ENCODE measurements at places on chromosomes 12 and 14.

DNA sequence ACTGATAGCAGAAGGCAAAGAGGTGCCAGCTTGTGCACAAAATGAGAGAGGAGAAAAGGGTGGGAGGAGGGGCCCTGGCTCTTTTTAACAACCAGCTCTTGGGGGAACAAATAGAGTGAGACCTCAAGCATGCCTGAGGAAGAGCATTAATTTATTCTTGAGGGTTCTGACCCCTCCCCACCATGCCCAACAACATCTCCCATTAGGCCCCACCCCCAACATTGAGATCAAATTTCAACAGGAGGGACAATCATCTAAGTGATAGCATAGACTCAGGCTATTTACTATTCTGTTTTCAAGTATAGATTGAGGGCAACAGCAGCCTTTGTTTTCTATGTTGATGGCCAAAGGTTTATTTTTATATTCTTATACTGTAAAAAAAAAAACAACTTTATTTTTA is 59.7 kb downstream of the FUT8 start:
- no peak for DNase-seq

DNA sequence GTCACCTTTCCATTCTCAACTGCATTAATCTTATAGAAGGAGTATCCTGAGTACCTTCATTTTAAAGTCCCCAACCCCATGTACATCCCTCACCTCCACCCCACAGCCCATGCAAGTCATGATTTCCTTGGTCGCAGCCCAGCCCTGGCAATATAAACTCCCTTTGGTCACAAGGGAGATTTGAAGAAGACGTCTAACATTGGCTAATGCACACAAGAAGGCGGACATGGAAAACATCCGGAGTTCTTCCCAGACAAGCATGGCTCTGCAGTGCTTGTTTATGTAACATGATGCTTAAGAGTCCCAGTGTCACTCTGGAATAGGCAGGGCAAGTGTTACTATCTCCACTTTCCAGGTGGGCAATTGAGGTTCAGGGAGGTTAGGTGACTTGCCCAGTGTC is 277.6 kb downstream of the DPF3 start:
- no peak for DNase-seq

DNA sequence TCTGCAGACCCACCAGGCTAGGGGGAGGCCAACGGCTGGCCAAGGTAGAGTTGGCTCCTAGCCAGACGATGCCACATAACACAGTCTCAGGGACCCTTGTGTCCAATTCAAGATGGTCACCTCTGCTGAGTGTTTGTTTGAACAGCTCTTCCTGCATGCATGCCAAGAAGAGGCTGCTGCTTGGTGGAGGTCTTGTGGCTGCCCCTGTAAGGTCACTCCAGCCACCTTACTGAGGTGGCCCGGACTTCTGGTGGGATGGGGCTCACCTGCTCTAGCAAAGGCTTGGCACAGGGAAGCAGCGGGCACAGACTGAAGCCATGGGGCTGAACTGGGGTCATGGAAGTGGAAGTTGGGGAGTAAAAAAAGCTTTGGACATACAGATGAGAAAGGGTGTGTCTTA is 210.3 kb downstream of the GLT1D1 start:
- no peak for DNase-seq

DNA sequence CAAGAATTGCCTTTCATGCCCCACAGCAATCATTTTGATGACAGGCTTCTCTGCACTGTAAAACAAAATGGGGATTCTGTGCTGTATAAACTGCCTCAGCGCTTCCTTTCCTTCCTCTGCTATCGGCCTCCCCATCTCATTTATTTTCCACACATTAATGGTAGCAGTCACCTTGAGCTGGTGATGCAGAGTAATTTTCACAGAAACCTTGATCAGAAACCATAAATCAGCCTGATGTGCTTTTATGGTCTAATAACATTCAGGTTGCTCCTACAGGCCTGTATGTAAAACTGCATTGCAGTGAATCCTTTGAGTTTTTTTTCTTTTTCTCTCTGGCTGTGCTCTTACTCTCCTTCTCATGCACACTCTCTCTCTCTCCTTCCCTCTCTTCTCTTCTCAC is 578.4 kb upstream of the STXBP6 start:
- DNase-seq: no peak

- DNase-seq: no peak
Measured at GRCh38 chr12:116853507-116853906, 27.7 kb downstream of the HRK start.

DNA sequence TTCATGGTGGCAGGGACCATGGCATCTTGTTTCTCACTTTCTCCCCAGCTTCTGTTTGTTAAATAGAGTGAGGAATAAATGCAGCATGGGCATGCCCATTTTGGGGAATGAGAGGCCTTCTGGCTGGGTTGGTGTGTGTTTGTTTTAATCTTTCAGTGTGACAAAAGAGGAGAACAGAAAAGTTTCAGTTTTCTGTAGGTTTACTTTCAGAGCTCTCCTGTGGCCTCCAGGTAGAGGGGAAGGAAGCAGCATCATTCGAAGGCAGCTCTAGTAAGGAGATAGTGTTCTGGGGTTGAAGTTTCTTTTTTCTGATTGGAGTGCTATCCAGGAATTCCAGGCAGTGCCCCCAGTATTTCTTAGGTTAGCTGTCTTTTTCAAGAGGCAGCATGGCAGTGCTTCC is 15.3 kb downstream of the MSRB3 start:
- no peak for DNase-seq

DNA sequence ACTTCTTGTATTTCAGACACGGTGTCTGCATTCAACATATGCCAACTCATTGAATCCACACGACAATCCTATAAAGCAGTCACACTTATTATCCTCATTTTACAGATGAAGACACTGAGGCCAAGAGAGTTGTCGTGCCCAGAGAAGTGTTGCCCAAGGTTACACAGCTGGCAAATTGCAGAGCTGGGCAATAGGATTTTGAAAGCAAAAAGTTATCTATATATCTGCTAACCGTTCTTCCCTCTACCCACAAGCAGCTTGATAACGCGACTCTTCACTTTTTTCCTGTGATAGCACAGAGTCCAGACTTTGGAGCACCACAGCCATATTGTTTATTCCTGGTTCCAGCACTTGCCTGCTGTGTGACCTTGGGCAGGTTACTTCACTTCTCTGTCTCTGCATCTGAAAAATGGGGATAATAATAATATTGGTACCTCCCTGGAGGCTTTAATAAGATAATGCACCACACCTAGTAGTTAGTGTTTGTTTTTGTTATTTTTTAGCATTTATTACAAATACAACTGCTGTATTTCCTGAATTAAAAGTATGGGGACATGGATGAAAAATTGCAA is 82.2 kb downstream of the CHST11 start:
- DNase-seq: no peak

- DNase-seq: no peak
Measured at GRCh38 chr12:86234316-86234855, 21.8 kb downstream of the MGAT4C start.

- DNase-seq: peak; percentile 87
Measured at GRCh38 chr12:74890237-74890599, 319.4 kb downstream of the KCNC2 start.

- no peak for DNase-seq
Measured at GRCh38 chr14:61342486-61342885, 21.1 kb downstream of the PRKCH start.

DNA sequence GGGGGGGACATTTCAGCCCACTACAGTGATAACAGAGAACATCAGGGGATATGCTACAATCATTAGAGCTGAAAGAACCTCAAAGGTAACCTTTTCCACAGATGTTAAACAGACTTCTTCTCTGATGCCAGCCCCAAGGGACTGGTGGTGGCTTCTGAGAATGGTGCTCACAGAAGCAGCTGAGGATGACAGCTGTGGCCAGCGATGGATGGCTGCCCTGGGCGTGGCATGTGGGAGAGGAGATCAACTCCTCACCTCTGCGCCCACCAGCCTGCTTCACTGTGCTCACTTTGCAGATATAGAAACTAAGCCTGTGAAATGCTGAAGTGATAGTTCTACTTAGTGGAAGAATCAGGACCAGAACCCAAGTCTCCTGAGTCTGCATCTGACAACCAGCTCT is 33.0 kb downstream of the FOXN3 start:
- DNase-seq: no peak

DNA sequence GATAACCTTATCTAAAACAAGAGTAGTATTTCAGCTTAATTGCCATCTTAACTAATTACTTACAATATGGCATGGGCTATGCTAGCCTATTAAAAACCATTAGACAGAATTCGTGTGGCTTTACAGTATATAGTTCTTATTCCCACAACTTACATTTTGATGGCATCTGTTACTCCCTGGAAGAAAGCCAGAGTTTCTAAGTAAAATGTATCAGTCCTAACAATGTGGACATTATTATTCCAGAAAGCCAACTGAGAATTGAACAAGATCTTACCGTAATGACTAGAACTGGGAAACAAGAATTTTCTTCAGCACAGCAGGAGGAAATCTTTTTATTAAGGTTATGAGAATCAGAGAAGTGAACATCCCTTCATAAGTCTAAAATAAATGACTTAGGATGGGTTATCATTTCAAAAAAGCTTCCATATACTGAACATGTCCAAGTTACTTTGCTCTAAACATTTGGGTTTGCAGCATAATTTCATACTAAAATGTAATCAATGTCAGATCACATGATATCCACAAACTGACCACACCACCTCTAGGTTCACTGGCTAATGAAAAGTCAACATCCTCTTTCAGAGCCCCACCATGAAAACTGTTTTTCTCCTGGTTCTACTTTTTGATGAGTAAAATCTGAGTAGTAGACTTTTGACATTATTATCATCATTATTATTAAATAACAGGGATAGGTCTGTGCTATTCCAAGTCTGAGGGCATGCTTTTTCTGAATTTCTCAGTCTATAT is 179.7 kb downstream of the SSPN start:
- DNase-seq: peak; percentile 43

GRCh38 chr12:124543052-124543589 is 24.3 kb downstream of the NCOR2 start:
- DNase-seq: no peak

- no peak for DNase-seq
Measured at GRCh38 chr12:89289720-89290119, 62.6 kb downstream of the DUSP6 start.

- DNase-seq: no peak
Measured at GRCh38 chr12:55698241-55698955, 9.3 kb downstream of the ITGA7 start.

- DNase-seq: no peak
Measured at GRCh38 chr12:91805031-91805430, 340.6 kb downstream of the BTG1 start.

DNA sequence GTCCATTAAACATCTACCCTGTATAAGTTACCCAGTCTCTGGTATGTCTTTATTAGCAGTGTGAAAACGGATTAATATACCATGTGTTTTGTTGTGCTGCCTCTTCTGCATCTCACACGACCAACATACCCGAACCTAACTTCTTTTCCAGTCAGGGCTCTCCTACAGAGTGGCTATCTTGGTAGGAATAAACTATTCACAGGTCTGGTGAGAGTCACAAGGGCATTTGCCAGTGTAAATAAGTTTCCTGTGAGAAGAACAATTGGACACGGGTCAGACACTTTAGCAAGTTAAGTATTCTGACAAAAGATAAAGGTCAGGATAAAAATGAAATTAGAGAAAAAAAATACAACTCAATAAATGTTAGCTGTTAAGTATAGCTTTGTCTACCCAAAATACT is 60.9 kb downstream of the MYF5 start:
- DNase-seq: peak; percentile 34

- DNase-seq: no peak
Measured at GRCh38 chr14:21846227-21846885, 172.7 kb upstream of the OR4E1 start.

GRCh38 chr12:11749943-11750690 is 100.6 kb downstream of the ETV6 start:
- no peak for DNase-seq

DNA sequence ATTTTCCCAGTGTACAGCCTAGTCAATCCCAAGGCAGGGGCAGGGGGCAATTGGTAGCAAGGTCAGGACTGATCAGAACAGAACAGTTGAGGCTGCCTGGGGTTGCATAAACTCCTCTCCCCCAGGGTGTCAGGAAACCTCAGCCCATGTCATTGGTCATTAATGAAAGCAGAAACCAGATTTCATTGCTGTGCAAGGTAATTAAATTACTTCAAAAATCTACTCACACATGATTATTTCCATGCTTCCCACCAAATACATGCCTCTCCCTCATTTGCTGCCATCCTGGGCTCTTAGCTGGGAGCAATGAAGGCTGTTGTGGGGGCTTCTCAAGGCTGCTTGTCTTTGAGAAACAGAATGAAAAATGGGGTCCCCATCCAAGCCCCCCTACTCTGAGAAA is 124.2 kb downstream of the PHETA1 start:
- no peak for DNase-seq

DNA sequence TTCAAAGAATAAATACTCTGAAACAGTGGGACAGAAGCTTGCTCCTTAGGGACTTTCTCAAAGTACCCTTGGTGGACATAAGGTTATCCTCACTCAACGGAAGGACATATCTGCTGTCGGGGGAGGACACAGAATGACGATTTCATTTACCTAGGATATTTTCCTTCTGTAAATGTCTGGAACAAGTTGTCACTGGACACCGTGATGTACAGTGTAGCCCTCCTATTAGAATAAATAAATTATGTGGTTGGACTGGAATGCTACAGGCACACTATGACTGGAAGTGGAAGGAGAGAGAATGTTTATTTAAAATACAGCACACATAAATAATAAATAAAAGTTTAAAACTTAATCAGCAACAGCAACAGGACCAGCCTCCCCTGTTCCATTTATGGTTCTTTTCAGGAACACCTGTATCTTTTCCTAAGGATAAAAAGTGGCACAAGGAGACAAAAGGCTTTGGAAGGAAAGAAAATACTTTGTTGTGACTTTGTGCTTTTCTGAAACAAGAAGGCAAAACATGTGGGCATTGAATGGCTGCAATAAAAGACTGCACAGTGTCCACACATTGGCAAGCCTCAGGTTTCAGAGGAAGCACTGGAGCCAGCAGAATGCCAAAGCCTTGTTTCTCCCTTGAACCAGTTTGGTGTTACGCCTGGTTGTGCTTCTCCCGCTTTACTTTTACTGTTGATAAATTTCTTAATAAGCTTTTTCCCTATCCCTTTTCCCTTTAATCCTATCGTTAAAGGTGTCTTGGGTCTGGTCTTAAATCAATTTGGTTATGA is 36.8 kb downstream of the FGD4 start:
- no peak for DNase-seq

DNA sequence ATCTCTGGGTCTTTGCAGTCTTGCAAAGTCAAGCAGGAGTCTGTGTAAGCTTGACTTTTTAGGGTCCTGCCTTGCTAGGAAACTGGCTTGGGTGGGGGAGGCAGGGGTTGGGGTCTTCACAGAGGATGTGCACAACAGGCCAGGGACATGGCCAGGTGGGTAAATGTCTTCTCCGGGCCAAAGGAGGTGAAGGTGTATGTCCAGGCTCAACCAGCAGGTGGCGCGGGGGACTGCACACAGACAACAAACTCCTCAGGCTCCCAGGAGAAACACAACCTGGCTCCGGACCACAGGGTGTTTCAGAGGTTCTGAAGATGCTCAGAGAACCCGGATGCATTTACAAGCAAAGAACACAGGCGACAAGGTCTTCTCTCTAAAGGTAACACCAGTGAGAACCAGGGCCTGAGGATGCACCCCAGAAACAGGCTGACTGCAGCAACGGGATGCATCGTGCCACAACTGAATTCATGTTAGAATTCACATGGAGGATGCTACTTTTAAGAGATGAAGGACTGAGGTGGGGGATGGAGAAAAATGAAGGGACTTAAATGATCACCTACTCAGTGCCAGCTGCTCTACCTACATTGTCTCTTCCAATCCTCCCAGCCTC is 56.0 kb downstream of the PLEKHG3 start:
- peak; percentile 52 for DNase-seq

- no peak for DNase-seq
Measured at GRCh38 chr14:24131549-24131966, 1.1 kb downstream of the FITM1 start.

Measured in cardiac fibroblast (primary cell).